ENCODE measurements at places on chromosomes 12 and 14.

GRCh38 chr12:19474147-19474546, 34.9 kb downstream of the AEBP2 start:
- no peak for DNase-seq

DNA sequence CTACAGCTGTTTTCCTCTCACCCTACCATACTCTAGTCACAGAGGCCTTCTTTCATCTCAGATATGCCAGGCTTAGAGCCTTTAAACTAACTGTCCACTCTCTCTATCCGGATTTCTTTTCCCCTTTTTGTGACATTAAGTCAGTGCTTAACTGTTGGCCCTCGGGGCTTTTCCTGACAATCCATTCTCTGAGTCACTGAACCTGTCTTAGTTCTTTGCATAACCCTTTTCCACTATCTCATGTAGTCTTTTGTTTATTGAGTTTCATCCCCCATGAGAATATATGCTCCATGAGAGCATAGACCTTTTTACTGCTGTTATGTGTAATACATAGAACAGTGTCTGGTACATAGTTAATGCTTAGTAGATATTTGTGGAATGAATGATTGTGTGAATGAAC, 68.7 kb downstream of the PLEKHA5 start:
- DNase-seq: no peak

DNA sequence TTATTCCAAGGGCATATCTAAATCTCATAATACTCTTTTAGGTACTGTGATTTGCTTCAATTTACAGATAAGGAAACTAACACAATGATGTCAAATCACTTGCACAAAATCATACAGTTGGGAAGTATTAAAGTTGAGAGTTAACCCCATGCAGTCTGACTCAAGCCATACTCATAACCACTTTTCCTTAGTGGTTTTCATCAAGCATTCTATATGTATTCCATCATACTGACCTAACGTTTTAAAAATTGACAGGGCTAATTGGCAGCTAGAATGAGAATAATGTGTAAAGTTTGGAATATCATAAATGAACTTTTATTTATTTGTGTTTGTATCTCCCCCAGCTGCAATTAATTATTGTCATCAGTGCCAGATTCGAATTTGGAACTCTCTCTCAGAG, 20.9 kb downstream of the PUS7L start:
- no peak for DNase-seq

- no peak for DNase-seq
Observed at GRCh38 chr12:73935817-73936216, 601.8 kb upstream of the ATXN7L3B start.

- DNase-seq: peak; percentile 32
Observed at GRCh38 chr14:44803239-44803905, 158.4 kb downstream of the KLHL28 start.

Data from SK-N-SH (cell line).